ENCODE measurements at places on chromosomes 7 and 10. TPM values are rescaled to one million over a fixed set of nuclear protein-coding genes. Genes with fewer than 3 reads are reported as not detected.

CHAT gene
- not detected for total RNA-seq

- no peak overlapping the region for H3K4me3 ChIP-seq
- no peak for DNase-seq
- H3K27me3 ChIP-seq = no peaks in the 10 kb centered on the region
- no peak overlapping the region for H3K27ac ChIP-seq
- H3K36me3 ChIP-seq = no peaks in the 10 kb centered on the region
- H3K4me1 ChIP-seq = peaks cover 16% of the 10 kb centered on the region
Measured at GRCh38 chr10:100509241-100509840, 10.3 kb downstream of the SEC31B start.

DNA sequence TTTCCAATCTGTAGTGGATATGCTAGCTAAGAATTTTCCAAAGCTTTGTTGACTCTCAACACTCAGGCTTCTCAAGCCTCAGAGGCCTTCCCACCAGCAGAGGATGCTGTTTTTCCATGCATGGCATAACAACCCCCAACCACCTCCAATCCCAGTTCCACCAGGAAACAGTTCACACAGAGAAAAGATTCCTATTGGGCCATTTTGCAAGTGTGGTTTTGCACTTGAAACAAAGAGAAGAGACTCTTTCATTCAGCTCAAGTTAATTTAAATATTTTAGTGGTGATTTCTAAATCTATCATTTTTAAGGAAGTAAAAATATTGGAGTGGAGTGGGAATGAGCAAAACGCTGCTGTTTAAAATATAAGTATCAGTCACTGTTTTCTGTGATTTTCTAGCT is 105.6 kb upstream of the COL1A2 start:
- no peaks in the 10 kb centered on the region for H3K36me3 ChIP-seq
- no peak overlapping the region for H3K4me3 ChIP-seq
- H3K27ac ChIP-seq = no peak overlapping the region
- peak; percentile 48 for DNase-seq

DNA sequence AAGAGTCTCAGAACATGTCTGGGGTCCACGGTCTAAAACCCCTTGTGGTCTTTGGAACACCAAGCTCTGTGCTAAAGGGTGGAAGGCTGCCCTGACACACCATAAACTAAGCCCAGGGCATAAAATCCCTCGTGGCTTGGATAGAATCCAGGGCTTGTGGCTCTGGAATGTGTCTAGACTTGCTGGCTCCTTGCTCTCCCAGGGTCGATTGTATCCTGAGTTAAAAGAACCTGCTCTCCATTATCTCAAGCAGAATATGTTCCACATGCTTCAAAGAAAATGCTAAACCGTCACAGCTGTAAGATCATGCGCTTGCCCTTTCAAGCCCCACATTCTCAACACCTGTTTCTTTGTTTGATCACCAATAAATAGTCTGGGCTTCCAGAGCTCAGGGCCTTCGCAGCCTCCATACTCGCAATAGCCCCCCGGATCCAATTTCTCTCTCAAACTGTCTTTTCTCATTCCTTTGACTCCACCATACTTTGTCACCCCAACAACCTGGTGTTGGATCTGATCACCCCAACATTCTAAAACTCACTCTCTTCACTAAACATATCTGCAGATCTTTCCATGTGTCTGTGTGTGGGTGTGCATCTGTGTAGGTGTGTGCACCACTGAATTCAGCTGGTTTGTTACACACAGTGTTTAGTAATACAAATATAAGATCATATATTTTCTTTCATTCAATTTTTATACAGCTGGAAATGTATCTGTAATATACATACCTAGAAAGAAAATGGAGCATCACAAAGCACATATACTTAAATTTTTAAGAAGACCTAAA is 238.5 kb downstream of the ZMYND11 start:
- H3K27ac ChIP-seq = no peak overlapping the region
- H3K36me3 ChIP-seq = no peaks in the 10 kb centered on the region
- H3K4me1 ChIP-seq = no peaks in the 10 kb centered on the region
- no peak for DNase-seq
- peaks cover 66% of the 10 kb centered on the region for H3K27me3 ChIP-seq

CTBP2 gene
- 60.5 TPM for total RNA-seq

SUPV3L1 gene
- 49.9 TPM for total RNA-seq

EVX1 gene
- total RNA-seq = not detected

- H3K27ac ChIP-seq = no peak overlapping the region
- no peak for DNase-seq
- H3K36me3 ChIP-seq = no peaks in the 10 kb centered on the region
- H3K4me3 ChIP-seq = no peak overlapping the region
- H3K4me1 ChIP-seq = no peaks in the 10 kb centered on the region
Measured at GRCh38 chr7:132738254-132738653, 162.0 kb upstream of the PLXNA4 start.

DNA sequence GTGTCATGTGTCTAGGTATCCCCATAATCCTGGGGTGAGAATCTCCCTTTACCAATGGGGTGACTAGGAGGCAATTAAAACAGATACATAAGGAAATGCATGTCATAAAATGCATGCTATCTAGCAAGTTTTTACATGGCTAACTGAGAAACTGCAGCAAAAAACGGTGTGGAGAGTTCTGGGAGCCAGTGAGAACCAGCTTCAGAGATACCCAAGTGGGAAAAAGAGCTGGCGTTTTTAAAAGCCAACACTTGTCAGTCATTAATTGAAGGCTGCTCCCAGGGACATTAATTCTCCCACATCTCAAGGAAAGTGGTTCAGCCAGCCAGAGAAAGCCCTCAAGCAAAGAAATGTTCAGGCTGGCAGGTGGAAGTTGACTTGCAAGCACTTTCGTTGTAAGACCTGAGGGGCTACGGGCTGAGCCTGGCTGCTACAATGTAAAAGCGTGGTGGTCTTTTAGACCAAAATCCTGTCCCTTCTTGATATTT is 28.1 kb downstream of the ST8SIA6 start:
- H3K27me3 ChIP-seq = no peaks in the 10 kb centered on the region
- no peak overlapping the region for H3K4me3 ChIP-seq
- no peaks in the 10 kb centered on the region for H3K4me1 ChIP-seq
- H3K36me3 ChIP-seq = no peaks in the 10 kb centered on the region

DNA sequence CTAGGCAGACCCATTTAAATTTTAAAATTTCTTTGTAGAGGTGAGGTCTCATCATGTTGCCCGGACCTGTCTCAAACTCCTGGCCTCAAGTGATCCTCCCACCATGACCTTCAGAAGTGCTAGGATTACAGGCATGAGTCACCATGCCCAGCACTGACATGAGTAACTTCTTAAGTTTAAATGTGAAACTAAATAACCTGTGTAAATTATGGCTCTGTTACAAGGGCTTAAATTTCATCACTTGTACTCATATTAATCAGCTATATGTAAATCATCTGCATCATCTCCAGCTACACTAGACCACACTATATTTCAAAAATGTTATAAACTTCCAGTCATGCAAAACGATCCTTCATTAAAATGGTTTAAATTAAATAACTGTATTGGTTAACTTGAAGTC is 56.1 kb downstream of the ATAD1 start:
- no peaks in the 10 kb centered on the region for H3K27me3 ChIP-seq
- peak; percentile 37 for DNase-seq
- no peaks in the 10 kb centered on the region for H3K36me3 ChIP-seq
- H3K4me1 ChIP-seq = 0 out of 2 replicates have a peak, but pooled peaks cover 5% of the 10 kb centered on the region
- H3K4me3 ChIP-seq = no peak overlapping the region
- H3K27ac ChIP-seq = no peak overlapping the region

DNA sequence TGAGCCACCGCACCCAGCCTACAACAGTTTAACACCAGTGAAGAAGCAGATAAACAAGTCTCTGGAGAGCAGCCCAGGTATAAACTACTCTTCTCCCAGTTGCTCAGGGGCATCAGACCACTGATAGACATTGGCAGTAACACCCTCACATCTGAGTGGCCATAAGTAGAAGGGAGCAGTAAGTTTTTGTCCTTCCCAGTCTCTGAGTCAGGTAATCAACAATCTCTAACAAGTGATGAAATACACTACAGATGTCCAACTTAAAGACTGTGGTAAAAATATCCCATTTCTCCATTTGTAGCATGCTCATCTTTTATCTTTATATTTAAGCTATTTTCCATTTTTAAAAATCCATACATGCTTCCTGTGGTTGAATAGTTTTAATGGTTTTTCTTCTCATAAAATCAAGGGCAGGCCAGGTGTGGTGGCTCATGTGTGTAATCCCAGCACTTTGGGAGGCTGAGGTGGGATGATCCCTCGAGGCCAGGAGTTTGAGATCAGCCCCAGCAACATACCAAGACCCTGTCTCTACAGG is 78.6 kb downstream of the GSAP start:
- peaks cover 13% of the 10 kb centered on the region for H3K4me1 ChIP-seq
- H3K27ac ChIP-seq = no peak overlapping the region
- H3K36me3 ChIP-seq = no peaks in the 10 kb centered on the region
- no peak for DNase-seq
- no peak overlapping the region for H3K4me3 ChIP-seq

GRCh38 chr7:83547526-83547925 is 101.4 kb downstream of the SEMA3E start:
- no peaks in the 10 kb centered on the region for H3K27me3 ChIP-seq
- 0 out of 2 replicates have a peak overlapping the region, but pooled peaks have one; percentile 35 for H3K27ac ChIP-seq
- peak; percentile 59 for DNase-seq
- no peaks in the 10 kb centered on the region for H3K36me3 ChIP-seq
- H3K4me1 ChIP-seq = peaks cover 8% of the 10 kb centered on the region

STEAP1B gene
- total RNA-seq = 0.35 TPM

GRCh38 chr10:122251459-122252255 is 19.4 kb upstream of the BTBD16 start:
- no peaks in the 10 kb centered on the region for H3K4me1 ChIP-seq
- no peak overlapping the region for H3K27ac ChIP-seq
- no peaks in the 10 kb centered on the region for H3K27me3 ChIP-seq

DNAH11 gene
- not detected for total RNA-seq

OGDHL gene
- total RNA-seq = not detected

GRCh38 chr7:155961241-155962190 is 149.3 kb upstream of the SHH start:
- H3K27me3 ChIP-seq = no peaks in the 10 kb centered on the region
- H3K27ac ChIP-seq = peak overlapping the region; percentile 66
- H3K4me3 ChIP-seq = no peak overlapping the region
- no peaks in the 10 kb centered on the region for H3K36me3 ChIP-seq

GRCh38 chr7:71548746-71549145 is 416.8 kb downstream of the GALNT17 start:
- no peak for DNase-seq
- H3K4me1 ChIP-seq = no peaks in the 10 kb centered on the region
- no peaks in the 10 kb centered on the region for H3K36me3 ChIP-seq

- H3K27me3 ChIP-seq = no peaks in the 10 kb centered on the region
- H3K36me3 ChIP-seq = no peaks in the 10 kb centered on the region
- H3K4me1 ChIP-seq = peaks cover 17% of the 10 kb centered on the region
- DNase-seq = no peak
- H3K27ac ChIP-seq = no peak overlapping the region
- H3K4me3 ChIP-seq = no peak overlapping the region
Measured at GRCh38 chr10:44989597-44990301, 11.0 kb upstream of the ZNF22 start.

MET gene
- total RNA-seq = 237 TPM

DNA sequence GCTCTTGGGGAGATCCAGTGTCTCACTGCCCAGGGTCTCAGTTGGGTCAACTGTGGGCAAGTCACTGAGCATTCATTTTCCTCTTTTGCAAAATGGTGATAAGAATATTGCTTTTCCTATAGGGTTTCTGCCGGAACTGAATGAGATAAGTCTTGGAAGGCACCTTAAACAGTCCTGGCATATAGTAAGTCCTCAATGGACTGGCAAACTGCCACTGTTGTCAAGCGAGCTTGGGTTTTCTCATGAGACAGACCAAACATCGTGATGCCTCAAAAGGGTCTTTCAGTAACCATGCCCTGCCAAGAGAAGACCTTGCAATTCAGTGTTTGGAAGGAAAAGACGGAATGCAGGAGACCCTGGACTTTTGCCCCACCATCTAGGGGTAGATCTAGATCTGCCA is 251.5 kb downstream of the WDR11 start:
- no peak overlapping the region for H3K4me3 ChIP-seq
- no peaks in the 10 kb centered on the region for H3K4me1 ChIP-seq
- DNase-seq = no peak
- H3K36me3 ChIP-seq = no peaks in the 10 kb centered on the region

ITGA8 gene
- not detected for total RNA-seq

DNA sequence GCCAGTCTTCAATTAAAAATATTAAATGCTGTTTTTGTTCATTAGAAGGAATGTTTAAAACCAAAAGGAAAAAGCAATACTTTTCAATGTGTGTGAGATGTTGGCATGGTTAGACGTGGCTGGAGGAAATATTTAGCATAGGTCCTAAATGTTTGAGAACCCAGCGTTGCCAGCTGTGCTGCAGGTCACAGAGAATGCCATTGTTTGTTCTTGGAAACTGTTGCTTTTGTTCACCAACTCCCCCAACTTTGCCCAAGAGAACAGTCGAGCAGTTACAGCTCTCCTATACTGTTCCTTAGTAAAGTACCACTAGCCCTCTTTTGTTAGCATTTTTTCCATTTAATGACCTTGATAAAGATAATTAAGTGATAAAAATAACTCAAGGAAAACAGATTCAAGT is 44.5 kb upstream of the ELMO1 start:
- no peaks in the 10 kb centered on the region for H3K36me3 ChIP-seq
- H3K4me3 ChIP-seq = no peak overlapping the region
- no peak overlapping the region for H3K27ac ChIP-seq
- 0 out of 2 replicates have a peak, but pooled peaks cover 4% of the 10 kb centered on the region for H3K27me3 ChIP-seq

PTN gene
- 4.5 TPM for total RNA-seq

DNA sequence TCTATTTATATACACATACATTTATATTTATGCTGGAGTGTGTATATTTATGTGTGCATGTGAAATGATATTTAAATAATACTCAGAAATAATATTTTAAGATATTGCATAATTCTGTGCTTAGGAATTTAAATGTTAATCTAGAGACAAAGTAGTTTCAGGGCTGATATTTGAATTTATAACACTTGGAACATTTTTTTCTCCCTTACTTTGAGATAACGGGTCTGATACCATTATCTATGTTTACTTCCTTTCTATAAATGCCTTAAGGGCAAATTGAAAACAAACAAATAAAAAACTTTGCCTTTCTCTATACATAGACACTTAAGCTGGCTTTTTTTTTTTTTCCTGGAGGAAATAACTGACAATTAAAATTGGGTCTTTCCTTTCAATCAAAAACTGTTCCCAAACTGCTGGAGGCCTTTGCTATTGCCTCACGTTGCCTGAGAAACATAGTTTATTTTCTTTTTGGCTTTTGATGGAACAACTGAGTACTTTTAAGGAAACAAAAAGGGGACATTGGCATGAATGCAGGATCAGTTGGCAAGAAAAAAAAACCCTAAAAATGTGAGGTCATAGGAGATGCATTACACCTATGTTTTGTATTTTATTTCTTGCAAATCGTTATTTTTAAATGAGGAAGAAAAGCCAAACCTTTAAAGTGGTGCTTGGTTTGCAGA is 98.7 kb downstream of the ITGA8 start:
- H3K4me1 ChIP-seq = no peaks in the 10 kb centered on the region
- peaks cover 18% of the 10 kb centered on the region for H3K27me3 ChIP-seq
- no peaks in the 10 kb centered on the region for H3K36me3 ChIP-seq
- no peak for DNase-seq
- H3K27ac ChIP-seq = no peak overlapping the region

DNA sequence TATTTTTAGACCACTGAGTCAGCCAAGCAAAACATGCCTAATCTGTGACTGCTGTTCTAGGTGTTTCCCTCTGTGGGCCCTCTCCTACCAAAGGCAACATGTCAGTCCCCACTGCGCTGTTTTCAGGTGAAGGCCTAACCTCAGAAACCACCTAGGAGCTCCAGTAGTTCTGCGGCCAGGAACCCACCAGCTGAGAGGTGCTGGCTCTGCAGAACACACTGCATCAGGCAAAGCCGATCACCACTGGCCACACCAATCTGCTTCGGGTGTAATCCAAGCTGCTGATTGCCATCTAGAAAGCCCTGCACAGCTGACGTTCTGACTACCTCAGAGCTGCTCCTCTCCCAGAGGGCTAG is 14.9 kb downstream of the CAMK2G start:
- no peaks in the 10 kb centered on the region for H3K4me1 ChIP-seq
- H3K27ac ChIP-seq = no peak overlapping the region
- no peaks in the 10 kb centered on the region for H3K27me3 ChIP-seq
- no peak overlapping the region for H3K4me3 ChIP-seq
- peaks cover 68% of the 10 kb centered on the region for H3K36me3 ChIP-seq
- no peak for DNase-seq
